ENCODE measurements at places on chromosomes 5 and 9.

- DNase-seq, result no peak
Observed at GRCh38 chr5:82107267-82107666, 135.4 kb downstream of the ATG10 start.

GRCh38 chr9:84856181-84856632 is 186.7 kb downstream of the NTRK2 start:
- no peak for DNase-seq

GRCh38 chr5:11182441-11183080 is 421.5 kb upstream of the DAP start:
- no peak for DNase-seq

DNA sequence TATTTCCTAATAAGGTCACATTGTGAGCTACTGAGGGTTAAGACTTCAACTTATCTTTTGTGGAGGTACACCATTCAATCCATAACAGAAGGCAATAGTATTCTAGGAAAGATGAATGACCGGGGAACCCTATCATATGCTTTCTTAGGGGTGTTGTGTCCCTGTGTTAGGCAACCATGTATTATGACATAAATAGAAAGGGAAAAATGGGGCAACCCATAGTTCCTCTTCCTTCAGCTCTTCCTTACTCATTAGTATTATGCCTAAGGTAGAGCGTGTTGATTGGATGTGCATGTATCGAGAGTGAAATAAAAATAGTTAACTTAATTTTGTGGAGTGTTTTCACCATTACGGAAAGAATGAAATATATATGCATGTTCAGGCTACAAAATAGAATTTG is 6.0 kb upstream of the CCNJL start:
- no peak for DNase-seq

GRCh38 chr5:101176605-101177004 is 273.5 kb upstream of the ST8SIA4 start:
- no peak for DNase-seq

- DNase-seq, result no peak
Observed at GRCh38 chr5:158484150-158484549, 615.6 kb downstream of the EBF1 start.

DNA sequence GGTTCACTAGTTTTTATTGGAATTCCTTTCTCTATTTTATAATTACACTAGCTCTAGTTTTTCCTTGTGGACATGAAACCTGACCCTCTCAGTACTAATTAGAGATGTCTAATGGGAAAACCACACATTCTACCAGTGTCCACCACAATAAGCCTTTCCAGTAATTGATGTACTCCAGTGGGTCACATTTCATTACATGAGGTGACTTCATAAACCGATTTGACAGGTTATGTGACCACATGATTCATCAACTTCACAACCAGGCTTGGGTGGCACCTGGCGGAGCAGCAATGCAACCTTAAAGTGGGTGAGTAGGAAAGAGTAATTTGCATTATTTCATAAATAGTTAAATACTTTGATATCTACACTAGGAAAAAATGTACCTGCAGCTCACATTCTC is 284.2 kb upstream of the ADAMTS16 start:
- no peak for DNase-seq

DNA sequence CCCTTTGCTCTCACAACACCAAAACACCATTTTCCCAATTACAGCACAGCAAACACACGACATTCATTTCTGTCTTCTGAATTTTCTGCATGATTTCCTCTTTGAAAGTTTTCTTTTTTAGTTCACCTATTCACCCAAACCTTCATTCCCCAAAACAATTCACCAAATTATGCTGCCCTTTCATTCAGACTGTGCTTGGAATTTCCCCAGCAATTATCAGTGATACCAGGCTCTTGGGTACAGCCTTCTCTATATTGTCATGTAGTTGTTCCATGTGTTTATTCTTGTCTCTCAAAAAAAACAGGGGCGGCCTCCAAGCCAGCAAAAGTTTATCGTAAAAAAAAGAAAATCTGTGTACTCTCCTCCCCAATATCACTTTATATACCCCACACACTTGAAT is 9.0 kb upstream of the LIX1 start:
- DNase-seq, result no peak

DNA sequence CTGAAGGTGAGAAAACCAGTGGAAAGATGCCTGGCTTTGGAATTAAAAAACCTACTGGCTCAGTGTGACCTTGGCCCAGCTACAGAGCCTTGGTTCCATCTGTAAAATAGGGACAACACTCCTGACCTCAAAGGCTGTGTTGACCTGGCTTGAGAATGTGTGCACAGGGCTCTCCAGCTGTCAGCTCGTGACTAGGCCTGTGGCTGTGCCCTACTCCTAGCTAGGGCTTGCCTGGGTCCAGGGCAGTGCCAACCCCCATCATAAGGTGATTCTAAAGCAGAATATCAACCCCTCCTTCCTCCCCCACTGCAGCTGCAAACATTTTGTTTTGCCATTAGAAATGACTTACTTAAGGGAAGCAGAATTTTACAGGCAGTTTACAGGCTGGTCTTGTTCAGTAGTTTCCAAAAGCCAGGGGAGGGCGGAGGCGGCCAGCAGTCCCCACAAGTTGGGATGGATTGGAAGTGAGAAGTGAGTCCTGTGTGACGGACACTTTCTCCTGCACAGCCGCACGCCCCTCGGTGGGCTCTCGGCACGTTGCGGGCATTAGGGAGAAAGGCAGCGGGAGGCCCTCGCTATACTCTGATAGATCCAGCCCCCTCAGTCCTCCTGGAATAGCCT is 7.3 kb downstream of the PITX1 start:
- DNase-seq, result no peak

DNA sequence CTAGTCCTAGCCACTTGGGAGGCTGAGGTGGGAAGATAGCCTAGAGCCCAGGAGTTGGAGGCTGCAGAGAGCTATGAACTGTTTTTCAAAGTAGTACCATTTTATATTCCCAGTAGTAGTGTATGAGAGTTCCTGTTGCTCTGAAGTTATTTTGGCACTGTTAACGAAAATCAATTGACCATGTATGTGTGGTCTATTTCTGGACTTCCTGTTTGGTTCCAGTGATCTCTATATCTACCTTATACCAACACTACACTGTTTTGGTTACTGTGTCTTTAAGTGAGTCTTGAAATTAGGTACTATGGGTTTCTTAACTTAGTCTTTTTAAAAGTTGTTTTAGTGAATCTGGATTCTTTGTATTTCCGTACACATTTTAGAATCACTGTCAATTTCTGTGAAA is 13.6 kb downstream of the SLF1 start:
- no peak for DNase-seq

DNA sequence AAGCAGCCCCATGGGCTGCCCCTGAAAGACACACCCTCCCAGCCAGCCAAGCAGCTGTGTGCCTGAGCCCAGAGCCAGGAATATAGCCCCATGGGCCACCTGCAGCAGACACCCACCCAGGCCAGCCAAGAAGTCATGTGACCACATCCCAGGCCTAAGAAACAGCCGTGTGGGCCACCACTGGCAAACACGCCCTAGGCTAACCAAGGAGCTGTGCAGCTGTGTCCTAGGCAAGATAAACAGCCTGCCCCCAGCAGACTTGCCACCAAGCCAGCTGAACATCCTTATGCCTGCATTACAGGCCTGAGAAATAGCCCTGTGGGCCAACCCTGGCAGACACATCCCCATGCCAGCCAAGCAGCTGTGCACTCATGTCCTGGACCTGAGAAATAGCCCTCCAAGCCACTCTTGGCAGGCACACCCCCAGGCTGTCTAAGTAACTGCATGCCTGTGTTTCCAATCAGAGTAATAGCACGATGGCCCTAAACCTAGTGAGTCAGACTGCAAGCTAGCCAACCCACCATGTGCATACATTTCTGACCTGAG is 143.0 kb downstream of the ADAMTS6 start:
- DNase-seq, result no peak

DNA sequence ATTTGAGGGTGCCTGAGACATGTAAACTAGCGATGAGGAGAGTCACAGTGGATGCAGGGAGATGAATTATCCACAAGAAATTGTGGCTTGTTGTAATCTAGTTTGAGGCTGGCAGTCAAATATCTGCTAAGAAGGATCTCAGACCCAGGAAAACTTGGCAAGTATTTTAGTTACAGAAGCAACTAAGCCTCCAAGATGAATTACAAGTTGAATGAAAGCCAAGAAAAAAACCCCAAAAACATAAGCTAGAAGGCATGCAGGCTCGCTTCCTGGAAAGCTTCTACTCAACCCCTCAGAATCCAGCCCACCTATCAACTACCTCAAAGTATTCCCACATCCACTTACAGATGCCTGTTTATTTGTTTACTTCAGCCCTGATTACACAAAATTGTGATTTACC is 696.9 kb downstream of the MAT2B start:
- no peak for DNase-seq

DNA sequence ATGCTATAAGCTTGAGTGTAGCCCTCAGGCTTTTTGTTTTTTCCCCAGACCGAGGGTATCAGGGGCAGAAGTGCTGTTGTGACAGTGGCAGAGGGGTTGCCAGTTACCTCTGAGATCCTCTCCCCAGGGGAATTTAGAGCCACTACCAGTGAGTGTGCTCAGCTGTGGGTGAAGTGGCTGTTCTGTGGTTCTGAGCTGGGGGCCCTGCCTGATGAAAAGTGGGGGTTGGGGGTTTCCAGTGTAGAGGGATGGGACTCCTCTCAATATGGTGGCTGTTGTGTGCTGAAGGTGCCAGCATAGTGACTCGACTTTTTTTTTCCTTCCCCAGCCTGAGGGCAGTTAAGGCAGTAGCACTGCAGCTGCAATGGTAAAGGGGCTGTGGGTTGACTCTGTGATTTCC is 506.7 kb downstream of the TMEM232 start:
- DNase-seq, result no peak

DNA sequence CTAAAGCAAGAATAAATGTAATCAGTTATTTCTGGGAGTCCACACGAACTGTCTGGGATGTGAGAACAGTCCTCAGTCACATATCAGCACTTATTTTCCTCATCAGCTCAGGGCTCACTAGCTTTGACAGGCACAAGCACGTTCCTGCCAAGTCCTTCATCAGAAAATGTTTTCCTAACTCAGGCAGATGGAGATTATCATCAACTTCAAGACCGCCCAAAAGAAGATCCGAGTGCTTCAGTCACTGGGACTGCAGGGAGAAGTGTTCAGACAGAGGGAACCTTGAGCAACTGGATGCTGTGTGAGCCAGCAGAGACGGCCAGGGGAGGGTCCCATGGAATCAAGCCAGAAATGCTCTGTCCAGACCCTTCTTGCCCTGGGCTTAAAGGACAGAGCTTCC is 189.4 kb downstream of the NXNL2 start:
- DNase-seq, result no peak

DNA sequence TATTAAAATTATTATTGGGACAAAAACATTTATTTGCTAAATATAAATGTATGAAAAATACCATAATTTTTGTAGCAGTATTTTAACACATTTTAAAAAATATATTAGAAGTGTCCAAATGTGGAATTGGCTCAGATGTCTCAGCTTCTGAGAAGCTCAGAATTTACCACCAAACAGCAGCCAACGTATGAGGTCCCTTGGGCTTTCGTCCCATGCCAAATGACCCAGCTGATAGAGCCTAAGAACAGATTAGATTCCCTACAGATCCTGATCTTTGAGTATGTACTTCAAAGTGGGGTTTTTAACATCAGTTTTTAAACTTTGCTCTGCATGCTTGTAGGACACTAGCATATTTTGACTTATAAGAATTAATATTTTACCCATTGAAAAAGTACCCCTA is 77.3 kb upstream of the RPS23 start:
- DNase-seq, result no peak

- DNase-seq, result no peak
Observed at GRCh38 chr5:64147379-64147778, 18.3 kb upstream of the RNF180 start.

DNA sequence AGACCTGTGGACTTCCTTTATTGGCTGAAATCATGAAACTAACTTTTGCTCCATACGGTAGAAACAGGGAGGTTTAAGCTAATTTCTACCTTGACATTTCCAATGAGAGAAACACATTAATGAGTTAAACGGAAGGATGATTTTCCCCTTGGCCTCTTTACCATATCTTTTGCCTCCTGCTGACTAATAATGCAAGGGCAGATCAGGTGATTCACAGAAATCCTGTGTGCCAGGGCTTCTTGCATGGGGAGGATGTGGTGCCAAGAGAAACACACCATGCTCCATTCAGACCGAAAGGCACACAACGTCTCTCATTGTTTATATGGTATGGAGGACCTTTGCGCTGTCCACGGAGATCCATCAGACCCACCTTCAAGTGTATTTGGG is 17.4 kb upstream of the PRLR start:
- DNase-seq, result no peak

DNA sequence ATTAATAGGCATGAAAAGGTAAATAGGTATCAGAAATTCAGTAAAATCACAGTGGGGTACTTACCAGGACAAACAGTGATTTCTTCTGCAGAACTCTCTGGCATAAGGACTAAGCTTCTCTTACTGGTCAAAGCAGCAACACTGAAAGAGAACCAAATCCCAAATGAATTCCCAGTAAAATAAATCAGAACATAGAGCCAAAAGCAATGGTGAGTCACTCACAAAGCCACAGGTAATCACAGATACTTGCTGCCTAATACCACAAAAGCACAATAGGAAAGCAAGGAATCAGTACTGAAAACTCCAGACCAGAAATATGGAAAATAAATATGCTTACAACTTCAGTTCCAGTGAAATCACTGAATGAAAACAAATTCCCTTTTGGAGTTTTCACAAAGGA is 50.7 kb downstream of the UIMC1 start:
- no peak for DNase-seq

GRCh38 chr9:98117984-98118639 is 910 bp downstream of the TRIM14 start:
- peak; percentile 70 for DNase-seq

GRCh38 chr5:158569534-158569933 is 530.2 kb downstream of the EBF1 start:
- no peak for DNase-seq

GRCh38 chr5:61604076-61605025 is 272.3 kb downstream of the ZSWIM6 start:
- no peak for DNase-seq

GRCh38 chr5:39379693-39380092 is 15.4 kb upstream of the C9 start:
- no peak for DNase-seq

GRCh38 chr5:180215783-180216630 is 7.0 kb upstream of the RASGEF1C start:
- no peak for DNase-seq

DNA sequence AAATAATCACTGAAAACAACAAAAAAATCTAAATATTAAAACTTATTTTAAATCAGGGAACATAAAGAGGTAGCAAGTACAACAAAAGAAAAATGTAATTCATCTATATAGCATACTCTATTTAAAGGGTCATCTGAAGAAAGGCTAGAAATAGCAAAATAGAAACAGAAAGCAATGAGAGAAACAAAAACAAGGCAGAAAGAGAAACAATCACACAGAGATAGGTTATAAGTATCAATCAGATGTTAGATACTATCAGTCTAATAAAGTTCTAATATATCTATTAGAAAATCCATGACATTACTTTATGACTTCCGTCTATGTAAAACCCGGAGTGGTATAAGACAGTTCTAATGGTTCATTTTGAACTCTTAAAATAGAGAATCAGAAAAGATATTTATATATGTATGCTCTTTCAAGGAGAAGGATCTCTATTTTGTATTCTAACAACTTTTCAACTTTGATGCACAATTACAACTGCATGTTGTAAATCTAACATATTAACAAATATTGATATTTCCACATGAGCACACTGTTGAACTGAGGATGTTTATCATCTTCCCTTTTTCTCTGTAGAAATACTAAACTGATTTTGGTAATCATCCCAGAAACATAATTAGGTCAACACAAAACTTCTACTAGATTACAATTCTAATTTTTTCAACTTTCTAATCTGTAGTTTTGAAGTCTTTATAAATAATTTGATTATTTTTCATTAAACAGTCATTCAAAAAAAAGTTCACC is 15.8 kb downstream of the RICTOR start:
- no peak for DNase-seq

GRCh38 chr5:168784454-168784853 is 205.3 kb upstream of the PANK3 start:
- DNase-seq, result no peak

Data from 8988T (cell line).